Stimulated activated CD4-positive, alpha-beta T cell treated with anti-CD3 and anti-CD28 coated beads, Interleukin-12 subunit alpha, Interleukin-12 subunit beta, amount 100 ng/mL, for 48 hours (primary cell): ENCODE measurements at places on chromosomes 3 and 15.

GRCh38 chr3:114571363-114571762 is 277.5 kb downstream of the TIGIT start:
- no peak for DNase-seq

DNA sequence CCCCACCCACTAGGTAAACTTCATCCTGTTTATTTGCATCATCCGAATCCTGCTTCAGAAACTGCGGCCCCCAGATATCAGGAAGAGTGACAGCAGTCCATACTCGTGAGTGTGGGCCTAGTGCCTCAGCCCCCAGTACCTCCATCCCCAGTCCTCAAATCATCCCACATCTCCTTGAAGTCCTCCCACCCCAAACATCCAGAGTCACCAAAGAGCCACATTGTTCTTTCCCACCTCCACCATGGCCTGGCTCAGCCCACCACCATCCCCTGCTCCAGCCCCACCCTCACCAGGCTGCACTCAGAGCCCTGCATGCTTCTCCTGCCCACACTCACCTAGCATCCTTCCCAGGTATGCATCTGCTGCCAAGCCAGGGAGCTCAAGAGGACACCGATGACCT is 29.8 kb downstream of the VIPR1 start:
- DNase-seq: no peak

DNA sequence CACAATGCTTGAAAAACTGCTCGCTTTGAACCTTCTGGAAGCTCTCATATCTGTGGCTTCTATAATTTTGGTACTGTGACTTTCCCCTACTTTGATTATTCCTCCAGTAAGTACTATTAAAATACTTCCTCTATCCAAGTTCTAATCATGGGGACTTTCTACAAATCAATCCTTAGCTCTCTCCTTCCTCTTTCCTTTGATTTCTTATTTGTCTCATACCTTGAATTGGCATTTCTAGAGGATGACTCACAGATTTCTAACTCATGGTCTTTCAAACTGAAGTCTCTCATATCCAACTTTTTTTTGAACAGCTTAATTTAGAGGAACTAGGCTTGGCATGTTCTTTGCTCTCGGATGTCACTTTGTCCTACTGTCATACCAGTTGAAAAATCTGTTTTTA is 241.8 kb downstream of the TBC1D5 start:
- DNase-seq: no peak

- no peak for DNase-seq
These were observed 144.9 kb upstream of the PLAAT1 start for GRCh38 chr3:193096076-193096475.

- no peak for DNase-seq
These were observed 32.1 kb upstream of the TNFAIP8L3 start for GRCh38 chr15:51126842-51127241.

DNA sequence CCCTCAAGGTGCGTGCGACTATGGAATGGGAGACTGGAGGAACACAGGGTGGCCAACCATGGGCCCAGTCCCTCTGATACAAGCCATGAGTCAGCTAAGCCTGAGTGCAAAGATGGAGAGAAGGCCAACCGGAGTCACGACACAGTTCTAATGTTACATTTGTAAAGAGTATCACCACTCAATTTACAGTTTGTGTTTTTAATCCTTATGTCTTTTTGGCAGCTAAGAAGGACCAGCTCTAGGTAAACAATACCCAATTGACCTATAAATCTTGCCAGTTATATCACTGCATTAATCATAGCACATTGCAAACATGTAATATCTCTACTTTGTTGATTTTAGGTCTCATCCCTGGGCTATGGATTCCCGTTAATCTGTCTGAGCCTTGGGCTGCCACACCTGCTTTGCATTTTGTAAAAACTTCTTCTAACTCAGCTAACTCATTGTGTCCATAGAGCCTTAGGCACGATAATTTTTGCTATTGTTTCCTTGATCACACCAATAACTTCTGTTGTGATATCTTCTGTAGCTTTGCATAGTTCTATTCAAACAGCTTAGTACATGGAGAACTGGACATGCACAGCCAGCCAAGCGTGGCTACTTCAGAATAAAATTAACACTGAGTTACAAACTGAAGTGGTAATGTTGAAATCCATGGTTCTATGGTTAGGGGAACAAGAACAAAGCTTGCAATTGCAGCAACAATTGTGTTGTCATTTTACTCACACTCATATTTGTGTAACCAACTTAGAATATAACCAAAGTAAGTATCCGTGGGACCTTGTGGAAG is 50.3 kb downstream of the LSM3 start:
- DNase-seq: no peak

- no peak for DNase-seq
These were observed 728.7 kb upstream of the ROBO1 start for GRCh38 chr3:80496452-80496851.

DNA sequence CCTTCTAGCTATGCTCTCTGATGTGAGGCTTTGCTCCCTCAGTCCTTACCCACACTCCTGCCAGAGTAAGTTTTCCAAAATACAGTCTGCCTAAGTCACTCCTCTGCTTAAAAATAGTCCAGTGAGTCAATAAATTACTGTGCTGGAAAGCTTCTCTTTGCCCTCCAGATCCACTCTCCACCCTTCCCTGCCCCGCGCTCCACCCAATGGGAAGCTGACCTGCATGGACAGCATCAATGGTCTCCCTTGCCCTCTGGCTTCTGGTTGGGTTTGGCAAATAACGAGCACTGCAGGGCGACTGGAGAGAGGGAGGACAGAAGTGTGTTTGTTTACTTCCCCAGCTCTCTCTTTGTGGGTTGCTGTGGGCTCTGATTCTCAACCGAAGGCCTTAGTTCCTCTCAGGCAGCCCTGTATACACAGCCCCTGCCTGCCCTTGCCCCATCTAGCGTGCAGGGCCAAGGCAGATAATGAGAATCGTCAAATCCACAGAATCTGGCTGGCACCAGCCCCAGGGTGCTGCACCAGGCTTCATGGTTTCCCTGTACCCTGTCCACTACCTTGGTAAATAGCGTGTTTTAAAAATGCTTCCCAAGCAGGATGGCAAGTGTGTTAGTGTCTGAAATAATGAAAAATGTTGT is 110.4 kb downstream of the ADAMTSL3 start:
- no peak for DNase-seq
